Fibroblast of upper back skin (primary cell): ENCODE measurements at places on chromosomes 6 and 20.
A peak's percentile ranks its signal among the peaks of the same experiment; 100 is the strongest.

DNA sequence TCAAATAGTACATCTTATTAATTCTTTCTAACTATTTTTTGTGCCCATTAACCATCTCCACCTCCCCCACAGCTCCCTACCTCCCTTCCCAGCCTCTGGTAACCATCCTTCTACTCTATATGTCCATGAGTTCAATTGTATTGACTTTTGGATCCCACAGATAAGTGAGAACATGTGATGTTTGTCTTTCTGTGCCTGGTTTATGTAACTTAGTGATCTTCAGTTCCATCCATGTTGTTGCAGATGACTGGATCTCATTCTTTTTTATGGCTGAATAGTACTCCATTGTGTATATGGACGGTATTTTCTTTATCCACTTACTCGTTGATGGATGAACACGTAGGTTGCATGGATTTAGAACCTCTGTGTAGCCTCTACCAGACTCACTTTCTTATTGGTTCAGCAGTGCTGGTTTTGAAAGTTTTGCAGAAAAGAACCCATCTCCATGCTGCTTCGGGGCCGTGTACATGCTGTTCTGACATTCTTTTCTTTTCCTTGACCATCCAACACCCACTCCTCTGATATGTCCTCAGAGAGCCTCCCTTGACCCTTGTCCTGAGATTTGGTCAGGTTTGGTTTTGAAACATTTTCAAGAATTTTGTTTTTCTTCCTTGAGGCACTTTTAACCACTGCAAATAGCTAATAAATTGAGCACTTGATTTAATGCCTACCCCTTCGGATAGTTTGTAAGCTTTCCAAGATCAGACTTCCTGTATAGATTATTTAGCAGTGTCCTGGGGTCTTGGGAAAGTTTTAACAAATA lies 231.2 kb upstream of the ZFP64 start:
- peak; percentile 53 for DNase-seq

GRCh38 chr6:105522626-105523322 lies 119.9 kb upstream of the PREP start:
- DNase-seq, result peak; percentile 36

DNA sequence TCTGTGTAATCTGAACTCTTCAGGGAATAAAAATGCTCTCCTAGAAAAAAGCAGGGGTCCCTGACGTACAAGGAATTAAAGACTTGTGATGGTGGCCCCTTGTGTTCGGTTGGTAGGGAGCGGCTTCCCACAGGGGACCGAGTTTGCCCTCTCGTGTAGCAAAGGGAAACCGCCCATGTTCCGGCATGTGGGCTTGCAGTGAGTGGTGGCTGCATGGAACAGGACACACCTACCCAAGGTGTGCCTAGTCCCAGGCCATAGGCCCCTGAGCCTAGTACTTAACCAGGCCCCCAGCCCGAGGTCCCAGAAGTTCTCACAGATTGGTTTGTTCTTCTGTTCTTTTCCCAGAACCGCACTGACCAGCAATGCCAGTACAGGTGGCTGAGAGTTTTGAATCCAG lies 15.5 kb downstream of the MYBL2 start:
- DNase-seq, result no peak

- no peak for DNase-seq
Measured at GRCh38 chr20:40692240-40693011, 3.4 kb upstream of the MAFB start.

DNA sequence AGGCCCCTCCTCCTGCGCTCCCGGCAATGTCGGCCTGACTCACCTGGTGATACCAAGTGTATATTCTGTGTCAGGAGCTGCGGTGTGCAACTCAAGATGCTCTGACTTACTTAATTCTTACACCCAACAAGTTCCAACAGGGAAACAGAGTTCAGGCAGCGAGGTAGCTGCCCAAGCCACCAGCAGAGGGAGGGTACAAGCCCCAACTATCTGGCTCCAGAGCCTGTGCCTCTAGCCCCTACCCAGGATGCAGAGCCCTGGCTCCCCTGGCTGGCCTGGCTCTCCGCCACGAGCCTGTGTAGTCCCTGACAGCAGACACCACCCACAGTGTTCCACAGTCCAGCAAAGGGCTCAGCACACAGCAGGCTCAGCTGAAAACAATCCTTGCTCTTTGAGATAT lies 34.9 kb downstream of the C20orf203 start:
- DNase-seq, result peak; percentile 34

- DNase-seq, result peak; percentile 58
Measured at GRCh38 chr6:83514866-83515466, 2.6 kb downstream of the PRSS35 start.

DNA sequence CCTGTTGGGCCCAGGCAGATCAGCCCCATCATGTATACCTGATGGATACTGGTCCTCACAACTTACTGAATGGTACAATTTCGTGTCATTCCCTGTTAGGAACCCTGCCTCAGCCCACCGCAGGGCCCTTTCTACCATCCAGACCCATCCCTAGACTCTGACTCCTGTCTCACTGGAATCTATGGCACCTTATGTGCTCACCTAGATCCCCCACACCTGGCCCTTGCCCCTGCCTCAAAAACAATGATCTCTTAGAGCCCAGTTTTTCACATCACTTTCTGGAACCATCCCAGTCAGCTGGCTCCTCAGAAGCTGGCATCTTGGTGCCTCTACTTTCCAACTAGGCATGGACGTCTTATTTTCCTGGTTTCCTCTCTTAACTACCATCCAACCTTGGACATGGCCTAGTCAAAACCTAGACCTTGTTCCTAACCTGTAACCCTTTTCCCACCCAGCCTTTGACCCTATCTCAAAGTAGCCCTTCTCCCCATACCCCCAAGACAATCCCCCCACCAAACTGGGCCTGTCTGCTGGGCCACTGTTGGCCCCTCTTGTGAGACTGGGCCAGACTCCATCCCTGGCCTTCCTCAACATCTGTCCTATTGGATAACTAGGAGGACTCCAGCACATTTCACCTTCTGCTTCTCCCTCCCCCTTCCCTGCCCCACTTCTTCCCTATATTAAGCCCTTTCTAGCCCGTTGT lies 981 bp downstream of the HM13 start:
- no peak for DNase-seq

GRCh38 chr20:53917145-53918019 lies 153.0 kb downstream of the BCAS1 start:
- peak; percentile 81 for DNase-seq

- DNase-seq, result peak; percentile 38
Measured at GRCh38 chr6:110814102-110815014, 911 bp downstream of the CDK19 start.

DNA sequence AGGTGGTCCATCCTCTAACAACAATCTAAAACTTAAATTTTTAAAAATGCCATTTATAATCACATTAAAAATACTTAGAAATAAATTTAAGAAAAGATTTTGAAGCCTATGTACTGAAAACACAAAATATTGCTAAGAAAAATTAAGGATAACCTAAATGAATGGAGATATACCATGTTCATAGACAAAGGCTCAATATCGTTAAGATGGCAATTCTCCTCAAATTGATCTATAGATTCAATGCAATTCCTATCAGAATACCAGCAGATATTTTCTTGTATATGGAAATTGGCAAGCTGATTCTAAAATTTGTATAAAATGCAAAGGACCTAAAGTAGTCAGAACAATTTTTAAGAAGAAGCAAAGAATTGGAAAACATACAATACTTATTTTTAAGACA lies 19.7 kb upstream of the UST start:
- no peak for DNase-seq

- no peak for DNase-seq
Measured at GRCh38 chr6:90846824-90847223, 260.0 kb upstream of the MAP3K7 start.

DNA sequence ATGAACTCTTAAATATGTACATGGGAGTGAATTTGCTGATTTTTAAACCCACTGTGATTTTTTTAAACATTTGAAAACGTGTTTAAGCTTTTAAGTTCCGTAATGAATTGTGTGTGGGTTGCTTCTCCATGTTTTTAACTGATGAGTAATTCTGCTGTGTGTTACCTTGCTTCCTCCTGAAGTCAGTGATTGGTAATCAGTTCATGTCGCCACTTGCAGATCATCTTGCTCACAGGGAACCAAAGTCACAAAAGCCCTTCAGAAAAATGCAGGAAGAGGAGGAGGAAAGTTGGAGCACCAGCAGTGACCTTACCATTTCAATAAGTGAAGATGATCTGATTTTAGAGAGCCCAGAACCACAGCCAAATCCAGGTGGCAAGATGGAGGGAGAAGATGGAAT lies 36.7 kb downstream of the KIZ start:
- no peak for DNase-seq

- DNase-seq, result peak; percentile 53
Measured at GRCh38 chr20:41452226-41452625, 85.6 kb upstream of the EMILIN3 start.

DNA sequence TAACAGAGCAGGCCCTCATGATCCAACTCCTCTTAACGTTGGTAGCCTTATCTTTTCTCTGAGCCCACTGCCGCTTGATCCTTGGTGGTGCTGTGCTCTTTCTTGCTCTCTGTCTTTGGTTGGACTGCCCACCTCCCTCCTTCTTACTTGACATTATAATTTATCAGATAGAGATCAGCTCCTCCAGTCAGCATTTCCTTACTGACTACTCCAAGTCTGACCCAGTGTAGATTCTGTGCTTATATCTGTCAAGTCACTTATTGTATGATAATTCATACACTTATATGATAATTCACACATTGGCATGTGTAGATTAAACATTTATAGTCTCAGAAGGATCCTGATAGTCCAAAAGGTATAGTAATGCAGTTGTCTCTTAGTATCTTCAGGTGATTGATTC lies 18.1 kb downstream of the PTPRA start:
- DNase-seq, result no peak

- DNase-seq, result no peak
Measured at GRCh38 chr6:155216312-155217046, 47.3 kb upstream of the CLDN20 start.

DNA sequence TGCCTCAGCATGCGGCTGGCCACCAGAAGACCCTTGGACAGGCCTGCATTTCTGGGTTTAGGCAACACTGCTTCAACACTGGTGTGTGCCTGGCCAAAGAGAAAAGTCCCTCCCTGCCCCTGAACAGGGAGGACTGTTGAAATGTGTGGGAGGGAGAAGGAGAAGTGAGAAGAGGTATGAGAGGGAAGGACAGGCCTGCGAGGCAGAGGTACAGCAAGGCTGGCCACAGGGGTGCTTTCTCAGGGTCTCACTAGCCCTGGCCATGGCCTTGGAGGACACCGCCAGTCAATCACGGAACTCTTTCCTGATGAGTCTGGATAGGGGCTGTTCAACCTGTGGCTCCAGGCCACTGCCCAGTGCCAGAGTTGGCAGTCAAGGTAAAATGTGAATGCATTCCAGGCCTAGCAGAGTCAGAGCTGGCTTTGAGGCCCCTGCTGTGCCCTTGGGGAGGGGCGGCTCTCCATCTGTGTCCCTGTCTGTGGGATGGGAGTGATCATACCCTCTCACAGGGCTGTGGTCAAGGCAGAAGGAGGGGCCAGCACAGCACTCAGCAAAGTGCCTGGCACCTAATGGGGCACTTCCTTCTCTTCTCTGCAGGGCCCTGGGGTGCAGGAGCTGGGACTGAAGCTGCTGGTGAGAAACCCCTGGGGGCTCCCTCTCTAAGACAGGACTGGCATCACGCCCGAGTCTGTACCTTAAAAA lies 43.2 kb upstream of the CDH22 start:
- DNase-seq, result no peak

- no peak for DNase-seq
Measured at GRCh38 chr6:76639941-76640340, 567.5 kb upstream of the IMPG1 start.

- DNase-seq, result no peak
Measured at GRCh38 chr20:62592506-62593177, 49.7 kb upstream of the SLCO4A1 start.
